ENCODE measurements at places on chromosomes 16 and 17.

DNA sequence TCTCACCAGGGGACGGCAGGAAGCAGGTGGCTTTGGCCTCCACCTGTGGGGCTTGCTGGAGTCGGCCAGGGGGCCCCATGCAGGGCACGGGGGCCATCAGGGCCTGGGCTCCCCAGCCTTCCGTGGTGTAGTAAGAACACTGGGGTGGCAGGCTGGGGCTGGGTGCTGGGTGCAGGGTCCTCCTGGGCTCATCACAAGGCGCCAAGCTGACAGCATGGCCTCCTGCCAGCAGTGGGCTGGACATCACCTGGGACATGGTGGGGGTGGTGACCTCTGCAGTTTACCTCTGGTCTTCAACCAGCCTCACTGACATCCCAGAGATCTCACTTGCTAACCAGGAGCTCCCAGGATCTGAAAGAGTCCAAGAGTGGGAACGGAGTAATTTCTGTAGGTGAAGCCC, 5.3 kb downstream of the TNS4 start:
- DNase-seq = no peak

- peak; percentile 74 for DNase-seq
These were observed 9.0 kb downstream of the STAT5B start for GRCh38 chr17:42266918-42267766.

DNA sequence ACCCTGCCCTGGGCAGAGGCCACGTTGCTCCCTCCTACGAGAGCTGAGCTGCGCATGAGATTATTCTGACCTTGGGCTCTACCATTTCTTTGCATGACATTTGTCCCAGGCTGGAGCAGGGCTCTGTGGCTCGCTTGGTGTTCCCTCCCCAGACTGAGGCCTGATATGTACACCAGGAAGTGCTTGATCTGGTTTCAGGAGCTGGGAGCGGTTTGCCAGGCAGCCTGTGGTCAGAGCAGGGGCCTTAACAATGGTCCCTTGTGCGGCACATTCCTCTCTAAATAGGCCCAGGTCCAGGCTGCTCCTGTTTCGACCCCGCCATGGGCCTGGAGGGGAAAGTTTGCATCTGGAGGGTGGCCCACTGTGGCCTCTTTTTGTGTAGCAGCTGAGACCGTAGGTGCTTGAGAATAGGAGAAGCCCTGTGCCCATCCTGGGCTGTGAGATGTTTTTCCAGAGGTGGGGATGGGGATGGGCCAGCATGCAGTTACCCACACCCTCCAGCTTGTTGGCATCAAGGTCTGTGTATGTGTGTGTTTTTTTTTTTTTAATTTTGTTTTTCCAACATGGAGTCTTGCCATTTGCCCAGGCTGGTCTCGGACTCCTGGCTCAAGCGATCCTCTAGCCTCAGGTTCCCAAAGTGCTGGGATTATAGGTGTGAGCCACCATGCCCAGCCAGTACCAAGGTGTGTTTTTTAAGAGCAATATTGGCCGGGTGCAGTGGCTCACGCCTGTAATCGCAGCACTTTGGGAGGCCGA, 253.9 kb downstream of the SEC14L1 start:
- DNase-seq = no peak

- no peak for DNase-seq
These were observed 96.5 kb upstream of the MED13 start for GRCh38 chr17:62161405-62162148.

- DNase-seq = peak; percentile 30
These were observed 19.1 kb downstream of the COQ7 start for GRCh38 chr16:19086322-19087199.

GRCh38 chr17:68221786-68222185, 26.1 kb upstream of the AMZ2 start:
- DNase-seq = no peak

DNA sequence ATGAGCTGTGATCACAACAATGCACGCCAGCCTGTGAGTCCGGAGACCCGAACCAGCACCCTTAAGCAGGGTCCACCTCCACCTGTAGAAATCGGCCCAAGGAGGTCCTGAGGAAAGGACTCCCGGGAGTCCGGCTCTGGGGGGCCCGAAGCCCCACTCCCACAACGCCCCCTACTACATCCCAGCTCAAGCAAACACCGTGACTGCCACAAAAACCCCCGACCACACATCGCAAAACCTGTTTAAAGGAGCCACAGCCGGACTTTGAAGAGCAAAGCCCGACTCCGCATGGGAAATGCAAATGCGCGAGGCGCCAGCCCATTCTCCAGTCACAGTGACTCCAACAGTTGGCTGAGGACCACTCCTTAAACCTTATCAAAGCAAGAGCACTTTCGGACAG, 682.4 kb downstream of the KCNJ18 start:
- DNase-seq = no peak

DNA sequence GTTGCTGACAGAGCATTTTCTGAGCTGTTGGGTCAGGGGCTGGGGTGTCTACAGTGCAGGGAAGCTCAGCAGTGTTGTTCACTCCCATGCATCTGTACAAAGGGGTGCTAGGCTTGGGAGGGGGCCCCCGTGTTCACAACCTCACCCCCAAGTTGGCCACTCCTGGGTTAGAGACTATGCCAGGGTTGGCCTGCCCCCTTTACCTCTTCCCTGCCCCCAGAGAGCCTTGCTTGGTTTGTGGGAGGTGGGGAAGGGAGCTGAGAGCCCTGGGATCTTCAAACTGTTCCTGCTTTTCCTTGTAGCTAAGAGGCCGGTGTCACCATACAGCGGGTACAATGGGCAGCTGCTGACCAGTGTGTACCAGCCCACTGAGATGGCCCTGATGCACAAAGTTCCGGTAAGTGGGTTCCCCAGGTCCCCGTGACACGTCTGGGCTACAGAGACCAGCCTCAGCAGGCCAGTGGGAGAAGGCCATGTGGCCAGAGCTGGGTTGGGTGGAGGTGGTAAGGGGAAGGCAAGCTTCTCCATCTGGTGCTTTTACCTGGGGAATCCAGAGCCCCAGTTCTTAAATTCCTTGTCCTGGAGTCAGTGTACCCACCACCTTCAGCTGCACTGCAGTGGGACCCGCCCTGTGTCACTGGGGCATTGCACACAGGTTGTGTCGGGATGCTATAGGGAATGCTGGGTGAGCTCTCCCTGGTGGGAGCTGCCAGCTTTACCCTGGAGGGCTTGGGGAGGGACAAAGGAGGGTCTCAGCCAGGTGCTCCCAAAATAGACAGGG, 11.8 kb downstream of the GPRC5C start:
- no peak for DNase-seq

GRCh38 chr16:2990891-2991290, 10.6 kb upstream of the PKMYT1 start:
- DNase-seq = no peak

GRCh38 chr17:40777971-40778370, 4.4 kb downstream of the KRT27 start:
- DNase-seq = no peak

- no peak for DNase-seq
These were observed 281.7 kb upstream of the ZFHX3 start for GRCh38 chr16:73329358-73330286.

DNA sequence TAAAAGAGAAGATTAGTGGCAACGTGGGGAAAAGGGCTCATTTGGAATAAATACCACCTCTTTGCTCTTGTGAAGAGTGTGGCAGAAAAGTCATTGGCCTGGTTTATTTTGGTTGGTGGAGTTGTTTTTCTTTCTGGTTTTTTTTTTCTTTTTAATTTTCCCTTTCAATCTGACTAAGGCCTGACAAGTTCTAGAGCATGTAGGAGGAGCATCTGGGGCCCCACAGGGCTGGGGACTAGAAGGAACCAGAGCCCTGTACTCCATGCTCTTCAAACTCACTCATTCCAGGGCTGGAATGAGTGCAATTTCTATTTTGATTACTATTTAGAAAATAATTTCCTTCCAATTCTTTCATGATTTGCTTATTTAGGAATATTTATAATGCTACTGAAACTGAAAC, 13.3 kb downstream of the IRX5 start:
- no peak for DNase-seq

DNA sequence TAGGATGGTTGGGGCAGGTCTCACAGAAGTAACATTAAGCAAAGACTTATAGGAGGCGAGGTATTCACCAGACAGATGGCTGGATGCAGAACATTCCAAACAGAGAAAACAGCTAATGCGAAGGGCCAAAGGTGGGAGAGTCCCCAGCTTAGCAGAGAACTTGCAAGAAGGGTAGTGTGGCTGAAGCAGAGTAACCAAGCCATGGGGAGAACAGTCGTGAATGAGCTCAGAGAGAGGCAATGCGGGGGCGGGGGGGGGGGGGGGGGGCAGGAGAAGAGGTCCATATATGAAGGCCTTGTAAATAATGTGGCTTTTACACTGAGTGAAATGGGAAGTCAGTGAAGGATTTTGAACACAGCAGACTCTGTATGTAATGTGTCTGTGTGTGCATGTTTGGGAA, 81.3 kb downstream of the SMG6 start:
- no peak for DNase-seq

GRCh38 chr16:8713635-8714172, 39.3 kb downstream of the ABAT start:
- DNase-seq = no peak

- DNase-seq = no peak
These were observed 4.1 kb downstream of the CYLD start for GRCh38 chr16:50745940-50746339.

GRCh38 chr17:51933647-51934046, 224.9 kb downstream of the CA10 start:
- DNase-seq = no peak

DNA sequence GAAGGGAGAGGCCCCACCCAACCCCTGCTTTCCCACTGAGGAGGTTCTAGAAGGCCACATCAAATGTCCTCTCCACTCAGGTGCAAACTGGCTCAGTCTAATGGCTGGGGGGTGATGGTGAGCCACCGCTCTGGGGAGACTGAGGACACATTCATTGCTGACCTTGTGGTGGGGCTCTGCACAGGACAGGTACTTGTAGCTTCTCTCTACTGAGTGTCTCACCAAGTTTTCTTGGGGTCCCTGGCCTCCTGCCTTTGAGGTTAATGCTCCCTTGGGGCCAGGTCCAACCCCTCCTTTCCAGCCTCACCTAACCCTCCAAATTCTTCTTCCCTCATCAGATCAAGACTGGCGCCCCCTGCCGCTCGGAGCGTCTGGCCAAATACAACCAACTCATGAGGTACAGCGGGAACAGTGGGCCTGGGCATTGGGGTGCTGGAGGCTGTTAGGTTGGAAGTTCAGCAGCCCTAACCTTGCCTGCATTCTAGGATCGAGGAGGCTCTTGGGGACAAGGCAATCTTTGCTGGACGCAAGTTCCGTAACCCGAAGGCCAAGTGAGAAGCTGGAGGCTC, 5.7 kb downstream of the ENO3 start:
- DNase-seq = no peak

GRCh38 chr16:60811657-60812056, 1224.6 kb downstream of the CDH8 start:
- DNase-seq = no peak

- no peak for DNase-seq
These were observed 4.7 kb downstream of the KCTD5 start for GRCh38 chr16:2686912-2687507.

DNA sequence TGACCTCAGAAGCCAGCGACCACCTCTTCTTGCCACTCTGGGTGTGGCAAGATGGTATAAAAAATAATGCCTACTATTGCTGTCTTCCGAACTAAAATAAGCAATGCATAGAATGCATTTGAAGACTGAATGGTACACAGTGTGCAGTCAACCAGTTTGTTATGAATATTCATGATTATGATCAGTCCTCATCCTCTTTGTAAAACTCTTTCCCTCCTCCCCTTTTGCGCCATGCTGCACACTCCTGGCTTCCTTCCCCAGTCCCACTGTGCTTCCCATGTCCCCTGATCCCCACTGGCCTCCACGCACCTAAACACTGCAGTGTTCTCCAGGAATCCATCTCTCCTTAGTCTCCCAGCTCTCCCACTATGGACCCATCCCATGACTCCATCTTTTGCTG, 348.0 kb downstream of the SOX9 start:
- DNase-seq = no peak

- DNase-seq = no peak
These were observed 687.3 kb downstream of the CDH11 start for GRCh38 chr16:64434526-64435069.

- no peak for DNase-seq
These were observed at the start of gene NUPR1 for GRCh38 chr16:28538733-28539596. TSS of gene NUPR1 (minus strand) at chr16:28538974. CDS start at chr16:28538907, 67 bp downstream.

- DNase-seq = no peak
These were observed 6.0 kb upstream of the NT5M start for GRCh38 chr17:17297217-17297616.

DNA sequence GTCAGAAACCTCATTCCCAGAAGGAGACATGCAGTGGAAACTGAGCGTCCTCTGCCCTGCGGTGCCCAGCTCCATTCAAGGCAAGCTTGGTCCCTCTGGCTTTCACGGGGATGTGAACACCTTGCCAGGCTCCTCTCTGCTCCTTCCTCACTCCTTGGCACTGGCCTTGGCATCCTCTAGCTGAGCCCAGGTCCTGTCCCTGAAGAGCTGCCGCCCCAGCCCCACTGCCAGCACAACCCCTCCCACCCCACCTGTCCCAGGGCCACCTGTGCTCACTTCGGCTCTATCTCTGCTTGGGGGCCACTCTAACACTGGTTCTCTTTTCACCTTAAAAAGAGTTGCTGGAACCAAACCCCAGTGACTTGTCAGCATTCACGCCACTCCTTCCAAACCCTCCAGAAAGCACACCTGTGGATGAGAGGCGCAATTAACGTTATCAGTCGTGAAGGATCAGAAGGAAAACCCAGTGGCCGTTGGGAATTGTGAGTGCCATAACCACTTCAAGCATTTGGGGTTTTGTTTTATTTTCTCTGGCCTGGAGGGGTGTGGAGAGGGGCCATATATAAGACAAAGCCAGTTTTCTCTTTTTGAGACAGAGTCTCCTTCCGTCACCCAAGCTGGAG, 103.7 kb downstream of the AXIN2 start:
- DNase-seq = no peak

- DNase-seq = no peak
These were observed 44.7 kb downstream of the TMEM132E start for GRCh38 chr17:34623856-34624766.

DNA sequence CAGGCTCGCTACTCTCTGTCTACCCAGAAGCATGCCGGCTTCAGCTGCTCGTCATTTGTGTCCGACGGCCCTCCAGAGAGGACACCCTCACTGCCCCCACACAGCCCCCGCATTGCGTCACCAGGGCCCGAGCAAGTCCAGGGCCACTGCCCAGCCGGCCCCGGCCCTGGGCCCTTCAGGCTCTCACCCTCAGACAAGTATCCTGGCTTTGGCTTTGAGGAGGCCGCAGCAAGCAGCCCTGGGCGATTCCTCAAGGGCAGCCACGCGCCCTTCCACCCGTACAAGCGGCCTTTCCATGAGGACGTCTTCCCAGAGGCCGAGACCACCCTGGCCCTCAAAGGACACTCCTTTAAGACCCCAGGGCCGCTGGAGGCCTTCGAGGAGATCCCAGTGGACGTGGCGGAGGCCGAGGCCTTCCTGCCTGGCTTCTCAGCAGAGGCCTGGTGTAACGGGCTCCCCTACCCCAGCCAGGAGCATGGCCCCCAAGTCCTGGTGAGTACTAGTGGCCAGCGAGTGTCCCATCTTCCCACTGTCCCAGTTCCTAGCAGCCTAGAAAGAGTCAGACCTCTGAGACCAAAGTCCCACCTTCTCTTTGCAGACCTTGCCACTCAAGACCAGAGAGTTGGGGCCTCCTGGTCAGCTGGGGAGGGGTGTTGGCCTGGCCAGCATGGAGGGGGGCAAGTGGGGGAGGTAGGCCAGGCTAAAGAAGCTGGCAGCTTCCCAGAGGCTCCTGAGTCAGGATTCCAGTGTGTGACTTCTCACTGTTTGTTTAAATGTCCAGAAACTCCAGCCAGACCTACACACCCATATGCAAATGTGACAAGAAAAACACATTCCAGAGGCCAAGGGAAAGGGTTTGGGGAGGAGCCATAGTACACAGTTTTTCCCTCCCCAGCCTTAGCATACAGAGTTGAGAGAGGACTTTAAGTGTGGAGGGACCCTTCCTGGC, 18.6 kb downstream of the FOXN1 start:
- no peak for DNase-seq

- DNase-seq = no peak
These were observed 1.1 kb upstream of the PLEKHG4 start for GRCh38 chr16:67277999-67278772.

Data from T-helper 22 cell (primary cell).